ENCODE measurements at places on chromosomes 6 and 20. TPM values are rescaled to one million over a fixed set of nuclear protein-coding genes. Genes with fewer than 3 reads are reported as not detected.

The ADAM33 gene
- total RNA-seq, result 5.6 TPM

The PBOV1 gene
- total RNA-seq, result not detected

The PGC gene
- total RNA-seq, result not detected

The JPH2 gene
- total RNA-seq, result 1.4 TPM

Measured in dorsolateral prefrontal cortex (tissue), 122 donors.